Stimulated activated CD8-positive, alpha-beta memory T cell treated with anti-CD3 and anti-CD28 coated beads, Interleukin-4, amount 100 ng/mL, for 1 hour (primary cell): ENCODE measurements at places on chromosomes 2 and 18.

GRCh38 chr2:99779276-99779675 is 289.5 kb upstream of the REV1 start:
- no peak for DNase-seq

GRCh38 chr18:26771524-26771923 is 94.0 kb downstream of the AQP4 start:
- no peak for DNase-seq

DNA sequence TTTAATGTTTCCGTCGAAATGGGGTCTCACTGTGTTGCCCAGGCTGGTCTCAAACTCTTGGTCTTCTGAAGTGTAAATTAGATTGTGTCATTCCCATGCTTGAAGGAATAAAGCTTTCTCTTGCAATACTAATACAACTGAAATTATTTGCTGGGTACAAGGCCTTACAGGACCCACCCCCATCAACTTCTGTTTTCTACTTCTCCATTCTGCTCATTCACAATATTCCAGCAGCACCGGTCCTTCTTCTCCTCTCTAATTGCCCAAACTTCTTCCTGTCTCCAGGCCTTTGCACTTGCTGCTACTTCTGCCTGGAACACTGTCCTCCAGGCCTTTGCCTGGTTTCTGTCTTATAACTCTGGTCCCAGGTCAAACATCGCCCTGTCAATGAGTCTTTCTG is 73.8 kb downstream of the APOB start:
- no peak for DNase-seq

GRCh38 chr2:197777823-197778407 is 7.2 kb downstream of the BOLL start:
- DNase-seq: no peak

DNA sequence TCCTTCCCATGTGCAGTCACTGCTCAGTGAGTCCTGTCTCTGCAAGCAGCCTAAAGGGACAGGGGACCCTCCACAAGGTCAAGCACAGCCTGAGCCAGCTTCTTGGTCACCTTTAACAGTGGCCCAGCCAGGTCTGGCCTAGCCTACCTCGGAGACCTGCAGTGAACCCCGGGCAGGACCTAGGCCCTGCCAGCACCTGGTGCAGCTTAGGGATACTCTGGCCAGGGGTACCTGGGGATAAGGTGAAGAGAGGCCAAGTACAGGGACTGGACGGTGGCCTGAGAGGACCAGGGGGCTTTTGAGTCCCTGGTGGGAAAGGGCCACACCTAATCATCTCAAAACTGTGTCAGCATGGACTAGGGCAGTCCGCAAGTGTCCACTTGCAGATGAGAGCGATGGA is 67.8 kb downstream of the EMX1 start:
- no peak for DNase-seq

DNA sequence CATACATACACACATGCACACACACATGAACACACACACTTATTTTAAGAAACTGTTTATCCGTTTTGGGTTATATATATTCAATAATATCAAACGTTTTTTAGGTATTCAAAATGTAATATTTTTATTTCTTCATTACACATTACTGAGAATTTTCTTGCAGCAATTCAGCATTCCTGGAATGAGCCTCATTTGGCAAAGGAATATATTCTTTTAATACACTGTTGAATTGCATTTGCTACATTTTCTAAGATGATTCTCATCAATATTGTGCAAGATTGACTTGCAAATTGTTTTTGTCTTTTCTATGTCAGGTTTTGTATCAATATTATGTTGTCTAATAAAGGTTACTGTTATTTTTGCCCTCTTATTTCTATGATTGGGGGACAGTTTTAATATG is 276.1 kb upstream of the CYP26B1 start:
- no peak for DNase-seq

DNA sequence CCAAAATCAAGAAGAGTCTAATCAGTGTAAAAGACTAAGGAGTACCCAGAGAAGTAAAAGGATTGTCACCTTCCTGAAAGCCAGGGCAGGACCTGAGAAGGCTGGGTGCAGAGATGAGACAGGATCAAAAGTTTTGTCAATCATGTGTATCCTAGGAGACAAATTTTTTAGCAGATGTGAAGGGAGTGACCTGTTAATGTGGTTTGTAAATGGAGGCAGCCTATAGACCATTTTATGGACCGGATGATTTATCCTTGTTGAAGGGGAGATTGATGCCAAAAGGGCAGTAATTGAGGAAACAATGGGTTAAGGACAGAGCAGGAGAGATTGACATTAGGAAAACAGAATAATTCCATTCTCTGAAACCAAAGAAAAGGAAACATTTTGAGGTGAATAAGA is 813 bp downstream of the NDC80 start:
- DNase-seq: no peak

- no peak for DNase-seq
Observed at GRCh38 chr18:24539866-24540617, 79.6 kb downstream of the HRH4 start.

- DNase-seq: no peak
Observed at GRCh38 chr18:8431036-8431435, 178.2 kb upstream of the RAB12 start.

DNA sequence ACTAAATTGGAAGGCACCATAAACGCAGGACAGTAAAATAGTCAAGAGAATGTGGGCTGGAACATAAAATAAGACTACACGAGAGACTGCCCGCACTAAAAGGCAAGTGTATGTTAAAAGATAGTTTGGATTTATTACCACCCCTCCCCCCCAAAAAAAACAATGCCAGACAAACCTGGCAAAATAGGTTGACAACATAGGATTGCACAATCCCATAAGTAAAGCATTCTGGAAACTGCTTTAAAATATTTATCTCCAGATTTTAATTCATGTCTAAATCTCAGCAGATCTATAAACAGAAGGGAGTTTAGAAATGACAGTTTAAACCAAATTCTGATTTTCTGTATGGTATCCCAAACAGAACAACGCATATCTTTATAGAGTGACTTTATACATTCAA is 455.1 kb downstream of the ERBB4 start:
- no peak for DNase-seq

GRCh38 chr18:10690366-10690765 is 164.5 kb downstream of the NAPG start:
- no peak for DNase-seq
